ENCODE measurements at places on chromosomes 3 and 15.

DNA sequence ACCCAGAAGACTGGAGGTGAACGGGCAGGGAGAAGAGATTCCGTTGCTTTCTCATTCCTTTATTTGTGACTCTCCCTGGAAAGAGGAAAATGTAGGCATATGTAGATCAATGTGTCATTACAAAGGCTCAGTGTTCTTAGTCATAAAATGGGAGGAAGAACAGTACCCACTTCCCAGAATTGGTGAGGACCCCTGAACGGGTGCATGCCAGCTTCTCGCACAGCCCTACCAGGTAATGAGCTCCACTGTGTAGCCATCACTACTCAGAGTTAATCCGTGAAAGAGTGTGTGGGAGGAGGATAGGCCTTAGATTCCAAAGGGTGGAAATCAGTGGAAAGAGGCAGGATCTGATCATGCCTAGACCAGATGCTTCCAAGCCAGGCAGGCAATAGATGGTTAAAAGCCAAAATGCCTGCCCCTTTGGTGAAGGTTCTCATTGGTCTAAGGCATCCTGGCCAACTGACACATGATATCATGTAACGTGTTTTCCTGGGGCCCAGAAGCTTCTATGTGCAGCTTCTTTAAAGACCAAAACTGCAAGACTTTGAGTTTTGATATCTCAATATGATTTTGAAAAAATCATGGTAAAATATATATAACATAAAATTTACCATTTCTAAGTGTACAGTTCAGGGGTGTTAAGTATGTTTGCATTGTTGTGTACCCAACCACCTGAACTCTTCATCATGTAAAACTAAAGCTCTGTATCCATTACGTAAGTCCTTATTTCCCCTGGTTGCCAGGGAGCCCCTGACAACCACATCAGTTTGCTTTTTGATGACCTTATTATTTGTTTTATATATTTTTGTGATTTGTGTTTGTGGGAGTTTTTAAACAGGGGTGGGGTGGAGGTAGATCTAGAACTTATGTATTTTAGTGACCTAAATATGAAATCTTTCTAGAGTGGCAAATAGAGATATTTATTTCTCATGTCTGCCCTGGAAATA lies 402.2 kb upstream of the CFAP20DC start:
- DNase-seq, result no peak

DNA sequence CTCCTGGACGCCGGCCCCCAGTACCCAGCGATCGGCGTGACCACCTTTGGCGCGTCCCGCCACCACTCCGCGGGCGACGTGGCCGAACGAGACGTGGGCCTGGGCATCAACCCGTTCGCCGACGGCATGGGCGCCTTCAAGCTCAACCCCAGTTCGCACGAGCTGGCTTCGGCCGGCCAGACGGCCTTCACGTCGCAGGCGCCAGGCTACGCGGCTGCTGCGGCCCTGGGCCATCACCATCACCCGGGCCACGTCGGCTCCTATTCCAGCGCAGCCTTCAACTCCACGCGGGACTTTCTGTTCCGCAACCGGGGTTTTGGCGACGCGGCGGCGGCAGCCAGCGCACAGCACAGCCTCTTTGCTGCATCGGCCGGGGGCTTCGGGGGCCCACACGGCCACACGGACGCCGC lies 956 bp downstream of the ZIC1 start:
- DNase-seq, result no peak

DNA sequence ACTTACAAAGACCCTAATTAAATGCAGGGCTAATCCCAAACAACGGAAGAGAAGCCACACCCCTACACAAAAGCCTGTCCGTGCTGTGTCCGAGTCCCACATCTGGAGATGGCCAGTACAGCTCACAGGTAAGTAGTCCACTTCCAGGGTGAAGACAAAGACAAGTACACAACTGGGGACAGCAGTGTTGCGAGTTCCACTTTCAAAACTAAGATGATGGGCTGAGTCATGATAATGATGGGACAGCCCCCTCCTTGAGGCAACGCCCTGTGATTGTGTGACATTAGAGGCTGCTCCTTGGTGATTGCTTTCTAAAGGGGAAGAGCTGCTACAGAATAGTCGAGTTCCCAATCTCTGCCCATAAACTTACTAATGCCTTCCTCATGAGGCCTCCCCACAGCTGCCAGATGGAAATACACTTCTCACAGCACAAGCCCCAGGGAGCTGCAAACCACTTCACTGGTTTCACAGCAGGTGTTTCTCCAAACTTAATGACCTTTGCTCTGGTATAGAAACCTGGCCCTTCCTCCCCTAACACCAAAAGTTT lies 27.6 kb downstream of the RFT1 start:
- DNase-seq, result no peak

- DNase-seq, result no peak
Measured at GRCh38 chr3:130907966-130908365, 14.1 kb downstream of the ATP2C1 start.

DNA sequence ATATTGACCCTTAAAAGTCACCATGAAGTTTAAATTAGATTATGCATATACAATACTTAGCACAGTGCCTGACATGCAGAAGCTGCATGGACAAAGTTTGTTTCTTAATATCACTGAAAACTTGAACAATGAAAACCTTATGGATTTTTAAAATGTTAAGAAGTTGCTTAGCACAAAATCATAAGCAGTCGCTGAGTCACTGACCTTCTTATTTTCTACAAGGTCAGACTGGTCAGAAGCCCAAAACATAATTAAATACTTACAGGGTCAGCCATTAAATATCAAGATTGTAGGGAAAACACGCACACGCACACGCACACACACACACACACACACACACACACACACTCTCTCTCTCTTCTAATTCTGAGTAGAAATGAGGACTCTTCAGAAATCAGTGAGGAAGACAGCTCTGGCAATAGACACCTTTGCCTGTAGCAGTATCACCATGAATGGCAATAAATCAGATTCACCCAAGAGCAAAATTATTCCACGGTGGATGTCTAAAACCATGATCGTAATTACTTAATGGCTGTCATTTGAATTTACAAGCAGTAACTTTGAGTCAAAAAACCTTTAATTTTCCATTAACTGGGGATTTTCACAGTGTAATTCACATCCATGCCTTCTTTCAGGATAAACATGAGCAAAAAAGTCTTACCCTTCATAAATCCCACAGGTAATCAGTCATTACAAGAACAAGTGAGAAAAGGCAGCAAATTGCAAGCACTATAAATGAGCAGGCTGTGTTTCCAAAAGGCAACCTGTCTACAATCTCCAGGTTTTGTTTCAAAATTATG lies 147.5 kb downstream of the OSBPL10 start:
- DNase-seq, result no peak

DNA sequence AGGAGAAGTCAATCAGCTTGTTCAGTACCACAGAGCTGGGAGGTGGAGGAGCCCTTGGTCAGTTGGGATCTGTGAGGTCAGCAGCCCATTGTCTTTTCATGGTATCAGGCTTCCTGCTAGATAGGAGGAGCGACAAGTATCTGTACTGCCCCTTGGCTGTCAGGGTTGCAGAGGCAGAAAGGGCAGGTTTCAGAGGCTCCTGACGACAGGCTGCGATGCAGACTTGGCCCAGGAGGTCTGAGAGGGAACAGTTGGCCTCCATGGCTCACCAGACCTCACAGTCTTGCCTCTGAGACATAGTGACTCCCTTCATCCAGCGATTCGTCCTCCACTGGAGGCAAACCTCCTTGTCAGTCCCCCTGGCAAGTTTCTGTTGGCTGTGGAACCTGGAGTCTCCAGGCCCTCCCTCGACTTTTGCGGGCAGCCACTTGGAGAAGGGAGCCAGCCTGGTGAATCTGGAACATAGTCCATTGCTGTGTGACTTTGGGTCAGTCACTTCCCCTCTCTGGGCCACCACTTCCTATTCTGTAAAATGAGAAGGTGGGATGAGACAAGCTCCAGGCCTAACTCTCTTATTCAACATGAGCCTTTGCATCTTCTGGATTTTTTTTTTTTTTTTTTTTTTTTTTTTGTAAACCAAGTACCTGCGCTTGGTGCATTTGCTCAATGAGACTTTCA lies 177.9 kb upstream of the TLE3 start:
- no peak for DNase-seq

- DNase-seq, result no peak
Measured at GRCh38 chr3:143771258-143771657, 77.0 kb downstream of the SLC9A9 start.

- no peak for DNase-seq
Measured at GRCh38 chr15:64163659-64164362, 989 bp upstream of the PPIB start.

- no peak for DNase-seq
Measured at GRCh38 chr3:124770336-124771082, 40.3 kb downstream of the UMPS start.

DNA sequence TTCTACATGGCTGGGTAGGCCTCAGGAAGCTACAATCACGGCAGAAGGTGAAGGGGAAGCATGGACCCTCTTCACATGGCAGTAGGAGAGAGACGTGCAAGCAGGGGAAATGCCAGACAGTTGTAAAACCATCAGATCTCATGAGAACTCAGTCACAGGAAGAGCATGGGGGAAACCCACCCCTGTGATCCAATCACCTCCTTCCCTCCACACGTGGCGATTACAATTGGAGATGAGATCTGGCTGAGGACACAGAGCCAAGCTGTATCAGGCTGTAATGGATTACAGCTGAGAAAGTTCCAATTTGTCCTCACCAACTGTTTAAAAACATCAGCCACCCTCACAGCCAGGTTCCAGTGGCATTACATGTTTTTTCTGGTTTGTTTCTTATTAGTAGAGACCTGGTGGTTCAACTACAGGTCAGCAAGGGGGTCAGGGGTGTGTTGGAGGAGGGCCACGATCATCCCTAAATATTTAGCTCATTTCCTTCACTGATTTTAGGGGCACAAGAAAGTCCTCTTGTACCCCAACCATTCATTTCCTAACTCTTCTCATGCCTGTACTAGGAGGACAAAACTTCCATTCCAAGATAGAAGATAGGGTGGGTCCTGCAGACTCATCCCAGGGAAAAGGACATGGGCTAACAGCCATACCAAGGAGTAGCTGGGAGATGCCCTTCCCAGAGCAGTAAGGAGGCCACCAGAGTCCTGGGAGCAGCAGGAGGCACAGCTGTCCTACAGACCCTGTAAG lies 54.4 kb downstream of the ANXA2 start:
- no peak for DNase-seq

GRCh38 chr3:188261011-188261410 lies 107.1 kb downstream of the LPP start:
- DNase-seq, result no peak

DNA sequence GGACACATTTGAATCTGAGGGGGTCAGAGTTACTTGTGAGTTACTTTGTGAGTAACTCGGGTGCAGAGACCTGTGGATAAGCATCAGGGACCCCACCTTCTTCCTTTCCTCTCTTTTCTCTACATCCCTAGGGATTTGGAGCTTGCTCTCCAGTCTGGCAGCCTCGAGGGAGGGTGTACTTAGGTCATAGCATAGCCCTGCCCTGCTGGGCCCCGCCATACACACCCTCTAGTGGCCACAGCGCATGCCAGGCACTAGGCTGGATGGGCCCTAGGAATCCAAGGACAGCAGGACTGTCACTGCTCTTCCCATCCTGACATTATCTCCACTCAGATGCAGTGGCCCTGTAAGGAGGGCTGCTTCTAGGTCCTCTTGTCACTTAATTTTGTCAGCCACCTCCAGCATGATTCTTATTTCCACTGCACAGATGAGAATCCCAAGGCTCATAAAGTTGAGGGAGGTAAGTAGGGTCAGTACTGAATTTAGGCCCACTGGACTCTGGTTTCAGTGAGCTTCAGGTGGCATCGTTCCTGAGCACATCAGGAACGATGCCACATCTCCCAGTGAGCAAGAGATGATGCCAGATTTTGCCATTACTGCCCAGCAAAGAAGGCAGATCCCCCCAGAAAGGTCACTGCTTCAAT lies 3.6 kb upstream of the SMAD6 start:
- no peak for DNase-seq

- DNase-seq, result peak; percentile 75
Measured at GRCh38 chr15:84817466-84818081, 418 bp downstream of the ALPK3 start.

DNA sequence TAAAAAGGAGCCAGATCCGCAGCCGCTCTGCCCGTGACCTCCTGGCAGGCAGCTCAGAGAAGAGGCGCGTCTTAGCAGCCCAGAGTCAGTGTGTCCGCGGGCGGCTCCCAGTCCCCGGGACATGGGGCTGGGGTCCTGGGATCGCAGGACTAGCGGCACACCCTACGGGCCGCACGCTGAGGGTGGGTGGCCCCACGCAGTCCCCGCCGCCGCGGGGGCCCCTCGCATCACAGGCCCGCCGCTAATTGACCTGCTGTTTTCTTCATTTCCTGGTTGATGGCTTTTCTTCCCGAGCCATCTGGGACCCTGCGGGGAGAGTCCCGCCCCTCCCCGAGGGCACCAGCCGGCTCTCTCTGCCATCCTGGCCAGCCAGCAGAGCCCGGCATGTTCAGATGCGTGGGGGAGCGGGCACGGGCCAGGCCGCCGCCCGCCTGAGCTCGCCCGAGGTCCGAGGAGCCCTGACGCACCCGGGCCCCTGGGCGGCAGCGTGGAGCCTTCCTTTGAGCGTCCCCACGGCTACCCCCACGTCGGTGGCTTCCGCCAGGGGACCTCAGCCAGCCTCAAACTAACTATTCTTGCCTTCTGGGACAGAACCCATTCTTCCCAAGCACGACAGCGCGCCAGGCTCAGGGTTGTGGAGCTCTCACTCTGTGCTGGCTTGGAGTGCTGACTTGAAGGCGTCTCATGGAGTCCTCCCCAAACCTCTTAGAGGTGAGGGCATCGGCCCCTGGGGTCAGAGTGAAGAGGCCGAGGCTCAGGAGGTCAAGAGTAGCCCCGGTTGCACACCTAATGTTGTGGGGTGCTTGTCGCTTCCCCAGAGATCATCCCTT lies 34.6 kb upstream of the CACNA2D3 start:
- DNase-seq, result no peak

DNA sequence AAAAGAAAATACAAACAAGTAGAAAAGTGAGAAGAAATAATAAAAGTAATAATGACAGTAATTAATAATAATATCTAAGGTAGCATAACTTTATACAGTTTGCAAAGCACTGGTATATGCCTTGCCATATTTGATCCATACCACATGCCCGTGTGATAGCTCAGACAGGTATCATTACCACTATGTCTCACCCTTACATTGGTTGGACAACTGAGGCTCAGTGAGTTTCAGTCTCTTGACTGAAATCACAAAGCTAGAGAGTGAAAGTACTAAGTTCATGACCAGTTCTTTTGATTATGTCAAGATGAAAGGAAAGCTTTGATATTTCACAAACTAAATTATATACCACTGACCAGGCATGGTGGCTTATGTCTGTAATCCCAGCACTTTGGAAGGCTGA lies 408.9 kb downstream of the GAP43 start:
- no peak for DNase-seq

- DNase-seq, result no peak
Measured at GRCh38 chr15:31080591-31081014, 20.9 kb downstream of the TRPM1 start.

GRCh38 chr3:184777566-184778356 lies 34.2 kb upstream of the VPS8 start:
- DNase-seq, result peak; percentile 85

- no peak for DNase-seq
Measured at GRCh38 chr3:14371573-14372474, 30.6 kb upstream of the SLC6A6 start.

DNA sequence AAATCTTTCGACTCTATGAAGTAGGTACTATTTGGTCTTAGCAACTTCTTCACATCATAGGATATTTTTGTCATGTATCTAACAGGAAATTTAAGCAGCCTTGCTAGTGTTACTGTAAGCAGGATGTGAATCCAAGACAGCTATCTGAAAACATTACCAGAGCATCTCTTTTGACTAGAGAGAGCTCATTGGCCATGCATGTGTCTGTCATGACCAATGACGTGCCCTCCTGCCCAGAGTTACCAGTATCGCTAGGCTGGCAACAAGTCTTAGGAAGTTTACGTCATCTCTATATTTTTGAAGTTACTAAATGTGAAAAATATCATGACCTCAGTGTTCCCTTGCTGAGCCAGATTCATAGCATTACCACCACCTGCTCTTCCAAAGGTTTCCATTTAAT lies 130.9 kb upstream of the TP63 start:
- no peak for DNase-seq
